Prostate gland (tissue), 2 donors: ENCODE measurements at places on chromosomes 1 and 21. TPM values are rescaled to one million over a fixed set of nuclear protein-coding genes. Genes with fewer than 3 reads are reported as not detected.

IRF6 gene
- 59.8 TPM for total RNA-seq

PRAMEF17 gene
- total RNA-seq = not detected

GRCh38 chr1:14598007-14598497 lies 433 bp upstream of the KAZN start:
- no peak for DNase-seq
- H3K4me1 ChIP-seq = peaks cover 6% of the 10 kb centered on the region
- H3K4me3 ChIP-seq = peak overlapping the region; percentile 41
- H3K36me3 ChIP-seq = no peaks in the 10 kb centered on the region

GJC2 gene
- 1.9 TPM for total RNA-seq

GRCh38 chr1:11882814-11883538 lies 24.2 kb upstream of the NPPB start:
- H3K27me3 ChIP-seq = no peaks in the 10 kb centered on the region
- H3K4me1 ChIP-seq = peaks cover 4% of the 10 kb centered on the region
- H3K4me3 ChIP-seq = no peak overlapping the region
- no peaks in the 10 kb centered on the region for H3K36me3 ChIP-seq
- no peak for DNase-seq
- H3K27ac ChIP-seq = no peak overlapping the region

DNA sequence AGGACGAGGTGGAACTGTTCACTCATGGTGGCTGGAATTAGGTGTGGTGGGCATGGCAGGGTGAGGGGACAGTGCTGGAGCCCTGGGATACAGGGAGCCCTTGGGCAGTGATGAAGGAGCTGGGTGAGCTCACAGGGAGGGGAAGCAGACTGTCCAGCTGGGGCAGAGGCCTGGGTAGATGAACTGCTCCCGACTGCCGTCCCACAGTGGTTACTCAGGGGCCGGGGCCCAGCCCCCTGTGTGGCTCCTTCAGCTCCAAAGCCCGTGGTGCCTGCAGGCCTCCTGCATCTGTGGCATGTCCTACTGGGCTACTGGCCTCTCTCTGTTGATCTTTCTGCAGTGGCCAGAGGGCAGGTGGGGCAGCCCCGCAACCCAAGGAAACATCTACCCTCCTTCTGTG lies 661.1 kb downstream of the NPHP4 start:
- H3K4me1 ChIP-seq = no peaks in the 10 kb centered on the region
- no peak for DNase-seq
- no peak overlapping the region for H3K4me3 ChIP-seq
- no peaks in the 10 kb centered on the region for H3K27me3 ChIP-seq
- no peaks in the 10 kb centered on the region for H3K36me3 ChIP-seq

DNA sequence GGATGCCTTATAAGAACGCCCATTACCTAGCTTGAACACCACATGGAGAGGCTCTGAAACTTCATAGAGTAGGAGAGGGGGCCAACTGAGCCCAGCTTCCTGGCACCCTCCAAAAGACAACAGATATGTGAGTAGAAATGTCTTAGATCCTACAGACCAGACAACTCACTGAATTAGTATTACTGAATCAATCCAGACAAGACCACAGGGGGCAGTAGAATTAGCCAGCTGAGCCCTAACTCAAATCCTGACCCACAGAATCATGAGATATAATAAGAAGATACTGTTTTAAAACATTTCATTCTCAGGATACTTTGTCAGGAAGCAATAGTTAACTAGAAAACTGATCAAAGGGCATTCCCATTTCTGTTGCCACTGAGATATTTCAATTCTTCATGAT lies 45.8 kb upstream of the C1orf21 start:
- no peak overlapping the region for H3K4me3 ChIP-seq
- H3K27ac ChIP-seq = no peak overlapping the region
- no peak for DNase-seq
- H3K36me3 ChIP-seq = no peaks in the 10 kb centered on the region
- no peaks in the 10 kb centered on the region for H3K27me3 ChIP-seq

TBX15 gene
- total RNA-seq = 0.87 TPM

NUP210L gene
- 0.05 TPM for total RNA-seq

- H3K4me1 ChIP-seq = no peaks in the 10 kb centered on the region
- DNase-seq = no peak
- no peaks in the 10 kb centered on the region for H3K27me3 ChIP-seq
- H3K4me3 ChIP-seq = no peak overlapping the region
- H3K36me3 ChIP-seq = no peaks in the 10 kb centered on the region
These were observed 200.4 kb upstream of the ESRRG start for GRCh38 chr1:216923601-216924000.

IGFN1 gene
- 6.7 TPM for total RNA-seq
